Fibroblast of lung (primary cell): ENCODE measurements at places on chromosomes 1 and 21. TPM values are rescaled to one million over a fixed set of nuclear protein-coding genes. Genes with fewer than 3 reads are reported as not detected.

Gene SPRR1A
- not detected in 2 replicates for total RNA-seq

Gene B4GALT2
- total RNA-seq = 46.0 and 55.0 TPM in 2 replicates

Gene TEX38
- not detected in 2 replicates for total RNA-seq

Gene HSD3B2
- not detected in 2 replicates for total RNA-seq

Gene BGLAP
- 0.26 and 0.50 TPM in 2 replicates for total RNA-seq

Gene CD244
- not detected in 2 replicates for total RNA-seq

Gene PLA2G2C
- not detected in 2 replicates for total RNA-seq

Gene PLA2G4A
- 3.9 and 5.8 TPM in 2 replicates for total RNA-seq

Gene NR0B2
- not detected in 2 replicates for total RNA-seq

Gene AJAP1
- total RNA-seq = under 0.01 TPM in 1 of 2 replicates, not detected in the other

Gene OLFML2B
- 3.3 and 5.1 TPM in 2 replicates for total RNA-seq

Gene ARHGAP30
- total RNA-seq = not detected in 2 replicates

Gene TMEM269
- 0.17 TPM in 1 of 2 replicates, not detected in the other for total RNA-seq

Gene KCNC4
- 0.51 and 0.66 TPM in 2 replicates for total RNA-seq

Gene GSTM5
- 16.4 and 21.6 TPM in 2 replicates for total RNA-seq

Gene OR2G6
- not detected in 2 replicates for total RNA-seq

Gene OVAAL
- not detected in 2 replicates for total RNA-seq

Gene AXDND1
- 0.17 and 0.26 TPM in 2 replicates for total RNA-seq

Gene FCMR
- total RNA-seq = 0.26 and 0.33 TPM in 2 replicates

Gene CGN
- total RNA-seq = under 0.01 and 0.17 TPM in 2 replicates

Gene LRRC3
- 0.26 and 0.50 TPM in 2 replicates for total RNA-seq

Gene RBP7
- not detected in 2 replicates for total RNA-seq

Gene DISP1
- total RNA-seq = 3.1 and 5.9 TPM in 2 replicates

Gene STUM
- under 0.01 TPM in 1 of 2 replicates, not detected in the other for total RNA-seq

Gene CSF3R
- under 0.01 and 0.51 TPM in 2 replicates for total RNA-seq

Gene AIRE
- not detected in 2 replicates for total RNA-seq

Gene VAMP4
- total RNA-seq = 14.1 and 32.9 TPM in 2 replicates

Gene NR1I3
- total RNA-seq = not detected in 2 replicates

Gene LCE1A
- total RNA-seq = not detected in 2 replicates

Gene ARL8A
- total RNA-seq = 17.5 and 18.7 TPM in 2 replicates

Gene A3GALT2
- not detected in 2 replicates for total RNA-seq

Gene TSPEAR
- total RNA-seq = not detected in 2 replicates

Gene CLEC20A
- not detected in 2 replicates for total RNA-seq

Gene PIK3CD
- total RNA-seq = 4.6 and 6.4 TPM in 2 replicates

Gene TCHH
- under 0.01 TPM in 1 of 2 replicates, not detected in the other for total RNA-seq

Gene FMO3
- total RNA-seq = 19.3 and 76.3 TPM in 2 replicates

Gene SELP
- total RNA-seq = not detected in 2 replicates

Gene TNN
- total RNA-seq = not detected in 2 replicates

Gene CDK18
- total RNA-seq = 0.33 and 1.5 TPM in 2 replicates

Gene SPRR2A
- total RNA-seq = not detected in 2 replicates

Gene HSPG2
- 49.8 and 88.4 TPM in 2 replicates for total RNA-seq

Gene RAD54L
- 0.26 and 0.66 TPM in 2 replicates for total RNA-seq

Gene CFAP141
- total RNA-seq = not detected in 2 replicates

Gene KCNE2
- total RNA-seq = 0.17 TPM in 1 of 2 replicates, not detected in the other

Gene QSOX1
- 1,004 and 1,312 TPM in 2 replicates for total RNA-seq

Gene CD2
- total RNA-seq = not detected in 2 replicates

Gene IFNLR1
- total RNA-seq = under 0.01 TPM in 1 of 2 replicates, not detected in the other

Gene KRTAP7-1
- not detected in 2 replicates for total RNA-seq

Gene SLC1A7
- 0.26 and 0.33 TPM in 2 replicates for total RNA-seq
